Esophagus mucosa (tissue), 1 donor: ENCODE measurements at places on chromosomes 1 and 21.

DNA sequence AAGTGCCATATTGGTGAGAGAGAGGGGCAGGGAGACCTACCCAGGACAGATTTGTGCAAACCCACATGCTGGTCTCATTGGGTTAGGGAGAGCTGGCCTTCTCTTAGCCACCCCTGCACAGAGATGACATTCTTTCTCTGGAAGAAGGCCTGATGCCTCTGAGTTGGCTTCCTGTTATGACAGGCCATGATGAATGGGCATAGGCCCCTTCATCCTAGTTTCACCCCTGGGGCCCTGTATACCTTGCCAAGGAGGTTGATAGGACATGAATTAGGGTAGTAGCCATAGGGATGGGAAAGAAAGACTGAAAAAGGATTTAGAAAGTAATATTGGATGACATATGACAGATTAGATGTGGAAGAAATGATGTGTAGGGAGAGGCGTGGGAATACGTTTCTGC is 46.6 kb downstream of the TENT5C start:
- ATAC-seq = no peak

DNA sequence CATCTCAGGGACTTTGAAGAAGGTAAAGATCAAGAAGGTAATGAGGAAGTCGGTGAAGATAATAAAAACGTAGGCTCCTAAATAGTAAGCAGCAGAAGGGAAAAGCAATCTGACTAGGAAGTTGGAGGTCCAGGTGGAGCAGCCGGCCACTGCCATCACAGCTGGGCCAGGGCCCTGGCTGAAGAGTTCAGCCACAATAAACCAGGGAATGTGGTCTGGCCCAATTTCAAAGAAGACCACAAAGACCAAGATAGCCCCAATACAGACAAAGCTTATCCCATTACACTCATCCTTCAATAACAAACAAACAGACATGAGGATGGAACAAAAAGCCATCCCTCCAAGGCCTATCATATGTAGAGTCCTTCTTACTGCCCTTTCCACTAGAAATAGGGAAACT is 18.4 kb upstream of the JAK1 start:
- no peak for ATAC-seq

GRCh38 chr1:112836642-112837041 is 119.4 kb downstream of the SLC16A1 start:
- ATAC-seq = no peak

- no peak for ATAC-seq
These were observed 48.1 kb upstream of the GOLT1A start for GRCh38 chr1:204261746-204262505.

GRCh38 chr1:19391596-19391981 is 79.5 kb downstream of the SLC66A1 start:
- ATAC-seq = no peak

- ATAC-seq = no peak
These were observed at the start of gene IFI44L for GRCh38 chr1:78619803-78620579. Gene IFI44L (plus strand): TSS chr1:78620448. CDS start chr1:78627916, 7,468 bp downstream.

- ATAC-seq = no peak
These were observed 90.6 kb upstream of the NGF start for GRCh38 chr1:115428676-115429075.

DNA sequence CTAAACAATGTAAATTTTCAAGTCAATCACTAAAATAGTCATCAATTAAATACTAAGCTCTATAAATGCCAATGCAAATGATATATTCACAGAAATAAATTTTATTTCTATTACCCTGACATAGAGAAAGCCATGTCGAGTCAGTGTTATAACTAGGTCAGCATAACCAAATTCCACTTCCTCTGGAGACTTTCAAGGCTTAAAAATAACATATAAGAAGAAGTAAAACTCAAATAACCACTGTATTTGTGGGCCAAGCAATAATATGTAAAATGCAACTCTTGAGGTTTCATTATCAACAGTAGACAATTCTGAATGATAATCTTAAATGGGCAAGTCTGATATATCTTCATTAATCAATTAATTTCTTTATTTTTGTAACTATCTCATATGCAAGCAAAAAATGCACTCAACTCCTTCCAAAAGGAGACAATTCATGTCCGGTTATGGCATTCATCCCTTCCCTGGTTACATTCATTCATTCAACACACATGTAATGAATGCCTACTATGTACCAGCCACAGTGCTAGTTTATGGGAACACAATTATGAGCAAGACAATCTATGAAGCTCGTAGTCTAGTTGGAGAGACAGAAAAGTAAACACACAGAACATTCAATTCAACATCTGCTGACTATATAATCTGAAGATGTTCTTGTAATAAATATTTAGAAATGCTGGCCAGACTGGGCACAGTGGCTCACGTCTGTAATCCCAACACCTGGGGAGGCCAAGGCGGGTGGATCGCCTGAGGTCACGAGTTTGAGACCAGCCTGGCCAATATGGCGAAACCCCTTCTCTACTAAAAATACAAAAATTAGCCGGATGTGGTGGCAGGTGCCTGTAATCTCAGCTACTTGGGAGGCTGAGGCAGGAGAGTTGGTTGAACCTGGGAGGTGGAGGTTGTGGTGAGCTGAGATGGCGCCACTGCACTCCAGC is 37.1 kb upstream of the CAP1 start:
- no peak for ATAC-seq

DNA sequence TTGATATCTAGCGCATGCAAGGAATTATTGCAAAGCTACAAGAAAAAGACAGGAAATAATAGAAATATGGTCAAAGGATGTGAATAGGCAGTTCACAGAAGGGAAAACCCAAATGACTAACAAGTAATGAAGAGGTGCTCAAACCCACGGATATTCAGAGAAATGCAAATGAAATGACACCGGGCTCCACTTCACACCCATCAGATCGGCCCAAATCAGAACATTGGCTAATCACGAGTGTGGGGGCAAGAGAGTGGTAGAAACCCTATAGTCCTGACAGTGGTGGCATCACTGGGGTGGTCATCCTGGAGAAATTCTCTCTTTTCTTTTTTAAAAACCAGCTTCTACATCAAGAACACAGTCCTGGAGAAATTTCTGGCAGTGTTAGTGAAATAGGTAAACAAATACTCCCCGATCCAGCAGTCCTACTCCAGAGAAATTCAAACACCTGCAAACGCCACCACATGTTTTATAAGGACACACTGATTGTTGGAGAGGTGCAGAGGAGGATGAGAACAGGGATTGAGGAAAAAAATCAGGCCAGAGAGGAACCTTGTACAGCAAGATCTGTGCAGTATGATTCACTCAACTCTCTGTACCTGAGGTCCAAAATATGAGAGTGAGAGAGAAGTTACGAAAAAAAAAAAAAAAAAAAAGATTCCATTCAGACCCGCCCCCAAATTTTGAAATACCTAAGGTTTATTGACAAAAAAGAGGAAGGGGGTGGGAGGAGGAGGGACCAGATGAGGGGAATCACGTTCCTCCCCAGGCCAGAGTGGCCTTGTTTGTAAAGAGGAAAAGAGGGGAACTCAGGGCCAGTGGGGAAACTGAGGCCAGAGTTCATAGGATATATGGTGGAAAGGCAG is 9.2 kb upstream of the TNFRSF1B start:
- no peak for ATAC-seq

DNA sequence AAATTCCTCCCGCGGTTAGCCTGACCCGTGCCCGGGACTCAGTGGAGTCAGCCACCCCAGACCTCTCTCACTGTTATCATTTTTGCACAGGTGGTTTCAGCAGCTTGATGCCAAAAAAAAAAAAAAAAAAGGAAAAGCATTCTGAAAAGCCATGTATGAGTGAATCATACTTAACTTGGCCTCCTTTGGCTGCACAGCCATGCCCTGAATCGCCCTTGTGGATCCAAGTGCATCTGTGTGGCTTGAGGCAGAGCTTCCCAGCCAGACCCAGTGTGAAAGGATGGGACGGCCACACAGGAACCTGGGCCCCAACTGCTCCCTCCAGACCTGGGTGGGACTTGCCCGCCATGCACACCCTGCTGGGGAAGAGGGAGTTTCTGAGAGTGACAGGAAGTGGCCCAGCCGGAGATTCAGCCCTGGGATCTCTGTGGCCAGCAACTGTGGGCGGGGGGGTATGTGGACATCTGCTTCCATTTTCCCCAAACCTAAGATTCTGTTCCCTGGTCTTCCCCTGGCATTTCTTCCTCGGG is 8.6 kb downstream of the YBEY start:
- no peak for ATAC-seq

DNA sequence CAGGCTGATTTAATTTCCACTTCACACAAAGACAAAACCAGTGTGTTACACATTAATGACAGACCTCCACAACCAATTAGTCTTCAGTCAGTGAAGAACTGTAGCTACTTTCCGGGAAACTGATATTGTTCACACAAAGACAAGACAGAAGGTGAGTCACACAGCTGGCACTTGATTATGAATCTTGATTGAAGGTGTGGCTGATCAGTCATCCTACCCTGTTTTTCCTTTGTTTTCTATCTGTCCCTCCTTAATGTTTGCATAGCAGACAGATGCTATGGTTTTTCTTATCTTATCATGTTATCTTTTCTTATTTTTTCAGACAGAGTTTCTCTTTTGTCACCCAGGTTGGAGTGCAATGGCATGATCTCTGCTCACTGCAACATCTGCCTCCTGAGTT is 185.1 kb upstream of the GREM2 start:
- no peak for ATAC-seq
